ENCODE measurements at places on chromosomes 1 and 21.

DNA sequence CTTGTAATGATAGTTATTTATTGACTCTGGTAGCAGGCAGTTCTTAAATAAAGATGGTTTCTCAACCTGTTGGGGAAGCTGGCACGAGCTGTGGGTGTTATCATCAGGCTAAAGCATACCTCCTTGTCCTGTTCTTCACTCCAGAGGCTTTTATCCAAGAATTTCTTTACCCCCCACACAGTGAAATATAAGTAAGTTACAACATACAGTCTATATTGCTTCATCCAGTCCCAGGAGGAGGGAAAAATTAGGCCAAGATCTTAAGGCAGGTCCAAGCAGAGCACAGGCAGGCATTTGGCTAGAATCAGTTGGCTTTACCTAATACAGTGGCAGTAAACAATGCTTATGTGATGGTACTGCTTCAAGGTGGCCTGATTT, 6.3 kb downstream of the TMEM81 start:
- no peak for DNase-seq

DNA sequence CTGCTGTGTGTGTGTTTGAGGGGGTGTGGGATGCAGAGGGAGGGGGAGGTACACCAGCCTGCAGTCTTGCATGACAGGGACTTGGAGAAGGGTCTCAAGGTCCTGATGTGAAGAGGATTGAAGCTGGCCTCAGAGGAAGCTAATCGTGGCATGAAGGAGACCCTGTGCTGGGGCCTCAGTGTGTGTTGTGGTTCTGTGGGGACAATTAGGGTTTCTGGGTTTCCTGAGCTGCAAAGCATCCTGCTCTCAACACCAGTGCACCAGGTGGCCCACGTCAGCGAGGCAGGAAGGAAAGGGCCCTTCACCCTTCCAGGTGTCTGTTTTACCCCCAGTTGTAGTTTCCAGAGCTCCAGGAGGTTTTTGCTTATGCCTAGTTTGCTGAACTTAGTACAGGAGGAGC, 52.8 kb downstream of the TENT5C start:
- no peak for DNase-seq

DNA sequence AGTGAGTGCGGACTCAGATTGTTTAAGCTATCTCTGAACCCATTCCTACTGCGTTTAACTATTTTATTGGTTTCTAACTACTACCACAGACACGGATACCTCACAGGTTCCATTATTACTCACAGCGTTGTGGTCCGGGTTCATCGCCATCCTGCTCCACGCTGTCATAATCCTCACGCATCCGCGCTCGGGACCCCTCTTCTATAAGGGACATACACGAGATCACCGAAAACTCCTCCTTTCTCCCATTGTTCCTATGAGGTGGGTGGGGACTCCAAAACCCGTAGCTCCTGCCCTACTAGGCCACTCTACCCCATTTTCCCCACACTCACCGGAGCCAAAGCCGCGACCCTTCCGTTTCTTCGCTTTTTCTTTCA, 610 bp downstream of the RBM8A start:
- no peak for DNase-seq

GRCh38 chr1:167679714-167680113, 42.1 kb upstream of the MPZL1 start:
- no peak for DNase-seq

GRCh38 chr1:101165532-101165931, 71.3 kb upstream of the S1PR1 start:
- DNase-seq, result no peak

DNA sequence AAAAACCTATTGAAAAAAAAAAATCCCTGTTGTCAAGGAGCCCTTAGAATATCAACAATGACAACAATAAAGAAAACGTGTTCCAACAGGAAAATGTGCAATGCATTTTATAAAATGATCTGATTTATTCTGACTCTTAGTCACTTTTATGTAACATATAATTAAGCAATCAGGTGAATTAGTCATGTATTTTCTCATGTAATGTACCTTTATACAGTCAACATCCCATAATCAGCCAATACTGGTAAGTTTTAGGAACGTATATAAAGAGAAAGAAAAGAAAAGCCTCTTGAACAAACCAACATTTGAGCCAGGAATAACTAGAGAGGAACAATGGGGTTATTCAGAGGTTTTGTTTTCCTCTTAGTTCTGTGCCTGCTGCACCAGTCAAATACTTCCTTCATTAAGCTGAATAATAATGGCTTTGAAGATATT, at the start of gene CLCA4:
Gene CLCA4, plus strand, starts transcription at position 292 of the 435 bp plus-strand sequence. Its CDS starts 42 bp downstream, at position 334.
- DNase-seq, result no peak

- DNase-seq, result no peak
Measured at GRCh38 chr1:33402206-33402605, 28.7 kb downstream of the PHC2 start.

DNA sequence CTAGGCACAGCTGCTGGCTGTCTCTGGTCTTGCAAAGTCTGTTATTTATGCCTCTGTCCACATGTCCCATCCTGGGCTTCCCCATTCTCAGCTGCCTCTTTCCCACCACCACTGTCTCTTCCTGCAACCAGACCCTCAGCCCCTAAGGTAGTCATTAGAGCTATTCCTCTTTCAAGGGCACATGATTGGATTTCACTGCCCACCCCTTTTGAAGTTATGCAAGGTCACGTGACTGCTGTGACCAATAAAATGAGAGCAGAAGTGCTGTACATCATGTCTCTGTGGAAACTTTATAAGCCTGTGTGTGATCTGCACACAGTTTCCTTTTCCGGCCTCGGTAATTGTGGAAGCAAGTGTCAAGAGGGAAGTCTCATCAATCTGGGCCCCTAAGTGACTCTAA, 136.6 kb upstream of the HMGB4 start:
- no peak for DNase-seq

DNA sequence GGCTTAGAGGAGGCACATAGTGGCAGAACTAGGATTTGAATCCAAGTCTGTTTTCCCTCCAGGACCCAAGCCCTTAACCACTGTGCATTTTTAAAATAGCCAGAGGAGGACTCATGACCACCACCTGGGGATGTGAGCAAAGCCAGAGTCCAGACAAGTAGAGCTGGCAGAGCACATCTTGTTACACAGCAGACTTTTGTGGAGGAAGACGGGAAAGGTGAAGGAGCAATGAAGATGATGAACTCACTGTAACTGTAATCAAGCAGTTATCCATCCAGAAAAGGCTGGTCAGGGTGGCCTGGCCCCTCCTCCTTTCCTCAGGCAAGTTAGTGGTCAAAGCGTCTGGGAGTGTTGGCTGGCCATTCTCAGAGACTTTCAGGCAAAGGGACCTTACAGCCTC, 50.9 kb downstream of the SLC44A3 start:
- no peak for DNase-seq

DNA sequence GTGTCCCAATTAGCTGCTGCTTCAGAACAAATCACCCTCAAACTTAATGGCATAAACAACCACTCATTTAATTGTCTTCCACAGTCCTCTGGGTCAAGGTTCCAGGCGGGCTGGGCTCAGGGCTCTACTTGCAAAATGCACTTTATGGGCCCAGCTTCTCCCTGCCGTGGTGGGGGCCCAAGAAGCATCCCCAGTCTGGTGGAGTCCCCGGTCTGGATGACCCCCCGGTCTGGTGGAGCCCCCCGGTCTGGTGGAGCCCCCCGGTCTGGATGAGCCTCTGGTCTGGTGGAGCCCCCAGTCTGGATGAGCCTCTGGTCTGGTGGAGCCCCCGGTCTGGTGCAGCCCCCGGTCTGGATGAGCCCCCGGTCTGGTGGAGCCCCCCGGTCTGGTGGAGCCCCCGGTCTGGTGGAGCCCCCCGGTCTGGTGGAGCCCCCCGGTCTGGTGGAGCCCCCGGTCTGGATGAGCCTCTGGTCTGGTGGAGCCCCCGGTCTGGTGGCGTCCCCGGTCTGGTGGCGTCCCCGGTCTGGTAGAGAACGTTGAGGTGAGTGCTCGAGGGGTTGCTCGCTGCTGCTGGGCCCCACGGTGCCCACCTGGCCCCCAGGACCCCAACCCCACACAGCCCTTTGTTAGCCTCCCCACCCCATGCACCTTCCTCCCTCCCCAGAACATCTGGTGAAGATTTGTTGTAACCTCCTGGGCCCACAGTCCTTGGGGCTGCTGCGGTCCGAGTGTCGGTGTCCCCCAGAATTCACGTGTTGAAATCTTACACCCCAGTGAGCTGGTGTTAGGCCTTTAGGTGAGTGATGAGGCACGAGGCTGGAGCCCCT, 33.8 kb downstream of the POFUT2 start:
- DNase-seq, result no peak

DNA sequence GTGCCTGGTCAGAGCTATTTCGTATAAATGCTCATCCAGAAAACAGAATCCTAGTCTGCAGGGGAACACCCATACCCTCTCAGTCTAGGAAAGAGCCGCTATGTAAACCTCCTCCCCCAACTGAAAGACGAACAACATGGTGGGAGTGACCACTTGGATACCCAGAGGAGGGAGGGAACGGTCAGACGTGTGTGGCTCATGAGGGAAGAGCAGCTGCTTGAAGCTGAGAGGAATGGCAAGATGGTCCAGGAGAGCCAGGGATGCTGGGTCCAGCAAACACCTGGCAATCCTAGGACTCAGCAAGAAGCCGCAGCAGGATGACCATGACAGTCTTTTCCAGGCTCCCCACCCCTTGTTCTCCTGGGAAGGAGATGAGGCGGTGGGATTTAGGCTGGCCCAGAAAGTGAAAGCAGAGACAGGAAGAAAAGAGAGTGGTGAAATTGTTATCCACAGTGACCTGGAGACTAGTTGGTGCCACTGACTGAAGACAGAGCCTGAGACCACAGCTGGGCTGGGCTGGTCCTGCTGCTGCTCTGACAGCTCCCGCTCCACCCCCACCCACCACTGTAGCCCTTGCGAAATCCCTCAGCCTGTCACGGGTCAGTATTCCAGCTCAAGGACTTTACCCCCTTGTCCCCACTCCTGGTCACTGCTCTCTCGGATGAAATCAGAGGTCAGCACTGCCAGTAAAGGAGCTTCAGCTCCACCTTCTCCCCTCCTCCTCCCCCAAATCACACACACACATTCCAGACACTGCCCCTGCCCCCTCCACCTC, 3.6 kb downstream of the CERS2 start:
- DNase-seq, result no peak

- DNase-seq, result no peak
Measured at GRCh38 chr1:32180186-32181060, 948 bp downstream of the TXLNA start.

DNA sequence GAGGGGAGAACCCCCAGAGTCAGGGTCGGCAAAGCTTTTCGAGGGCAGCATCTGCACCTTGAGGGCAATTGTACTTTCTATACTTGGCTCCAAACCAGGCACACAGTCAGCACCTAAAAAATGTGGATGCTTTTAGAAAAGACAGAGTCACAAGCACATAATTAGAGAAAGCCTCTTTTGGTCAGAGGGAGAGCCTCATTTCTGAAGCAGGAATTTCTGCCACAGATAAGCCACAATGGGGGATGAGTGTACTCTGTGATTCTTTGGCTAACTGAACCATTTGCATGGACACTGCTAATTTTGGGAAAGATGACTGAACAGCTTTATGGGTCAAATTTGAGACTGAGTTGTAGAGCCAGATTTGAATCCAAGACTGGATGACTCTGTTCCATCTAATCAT, 635.7 kb downstream of the KIF26B start:
- no peak for DNase-seq

- no peak for DNase-seq
Measured at GRCh38 chr1:228944935-228945371, 209.7 kb downstream of the RHOU start.

- peak; percentile 61 for DNase-seq
Measured at GRCh38 chr1:248862998-248863881, 4.4 kb upstream of the ZNF692 start.

- DNase-seq, result no peak
Measured at GRCh38 chr1:215830226-215830810, 263.2 kb downstream of the KCTD3 start.

DNA sequence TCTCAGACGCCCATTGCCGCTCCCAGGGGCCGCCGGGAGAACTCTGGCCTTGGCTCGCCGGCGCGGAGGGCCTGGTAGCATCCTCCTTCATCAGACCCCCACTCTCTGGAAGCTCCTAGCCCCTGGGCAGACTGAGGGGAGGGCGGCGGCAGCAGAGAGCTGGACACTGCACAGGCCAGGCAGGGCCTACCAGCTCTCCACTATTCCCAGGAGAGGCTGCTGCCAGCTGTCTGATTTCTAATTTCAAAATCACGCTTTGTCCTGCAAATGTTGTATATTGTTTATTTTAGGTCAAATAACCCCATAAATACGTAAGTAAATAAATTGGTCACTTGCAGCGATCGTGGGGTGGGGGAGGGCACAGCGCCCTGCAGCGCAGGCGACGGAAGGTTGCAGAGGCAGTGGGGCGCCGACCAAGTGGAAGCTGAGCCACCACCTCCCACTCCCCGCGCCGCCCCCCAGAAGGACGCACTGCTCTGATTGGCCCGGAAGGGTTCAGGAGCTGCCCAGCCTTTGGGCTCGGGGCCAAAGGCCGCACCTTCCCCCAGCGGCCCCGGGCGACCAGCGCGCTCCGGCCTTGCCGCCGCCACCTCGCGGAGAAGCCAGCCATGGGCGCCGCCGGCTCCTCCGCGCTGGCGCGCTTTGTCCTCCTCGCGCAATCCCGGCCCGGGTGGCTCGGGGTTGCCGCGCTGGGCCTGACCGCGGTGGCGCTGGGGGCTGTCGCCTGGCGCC, at the start of gene MTARC1:
Gene MTARC1, plus strand, starts transcription at position 577 of the 732 bp plus-strand sequence. Its CDS starts 32 bp downstream, at position 609.
- no peak for DNase-seq

DNA sequence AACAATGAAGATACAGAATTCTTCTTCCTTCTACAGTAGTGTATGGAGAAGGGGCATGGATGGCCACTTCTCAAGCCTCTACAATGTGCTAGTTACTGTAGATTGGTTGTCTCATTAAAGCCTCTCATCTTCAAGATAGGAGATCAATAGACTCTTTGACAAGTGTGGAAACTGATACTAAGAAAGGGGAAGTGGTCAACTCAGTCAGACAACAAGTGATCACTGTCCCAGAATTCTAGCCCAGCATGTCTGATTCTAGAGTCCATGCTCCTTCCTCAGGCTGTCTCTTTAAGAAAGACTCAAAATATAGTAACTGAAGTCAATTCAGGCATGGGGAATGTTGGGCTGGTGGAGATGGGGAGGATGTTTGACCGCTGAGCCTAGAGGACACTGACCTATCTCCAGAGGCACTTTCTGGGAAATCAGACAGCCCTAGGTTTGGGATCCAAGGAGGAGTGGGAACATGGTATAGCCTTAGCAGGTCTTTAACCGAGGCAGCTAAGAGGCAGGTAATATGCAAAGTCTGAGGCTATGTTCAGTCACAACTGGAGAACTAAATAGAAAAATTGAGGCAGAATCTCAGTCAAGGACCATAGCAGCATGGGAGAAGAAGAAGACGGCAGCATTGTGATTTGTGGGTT, 39.3 kb upstream of the EYA3 start:
- no peak for DNase-seq

DNA sequence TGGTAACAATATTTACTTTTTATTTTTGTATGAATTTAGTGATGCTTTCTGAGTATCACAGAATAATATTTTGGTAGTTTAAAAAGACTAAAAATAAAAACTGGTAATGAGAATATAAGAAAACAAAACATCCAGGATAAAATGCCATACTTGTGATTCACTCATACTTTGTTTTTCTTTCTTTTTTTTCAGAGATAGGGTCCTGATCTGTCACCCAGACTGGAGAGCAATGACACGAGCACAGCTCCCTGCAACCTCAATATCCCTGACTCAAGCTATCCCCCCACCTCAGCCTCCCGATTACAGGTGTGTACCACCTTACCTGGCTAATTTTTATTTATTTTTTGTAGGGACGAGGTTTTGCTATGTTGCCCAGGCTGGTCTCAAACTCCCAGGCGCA, 64.2 kb upstream of the ADAM30 start:
- DNase-seq, result no peak
